ENCODE measurements at places on chromosomes 1 and 21.
A peak's percentile ranks its signal among the peaks of the same experiment; 100 is the strongest.

GRCh38 chr1:195591917-195592672, 1016.1 kb downstream of the KCNT2 start:
- no peak for DNase-seq

DNA sequence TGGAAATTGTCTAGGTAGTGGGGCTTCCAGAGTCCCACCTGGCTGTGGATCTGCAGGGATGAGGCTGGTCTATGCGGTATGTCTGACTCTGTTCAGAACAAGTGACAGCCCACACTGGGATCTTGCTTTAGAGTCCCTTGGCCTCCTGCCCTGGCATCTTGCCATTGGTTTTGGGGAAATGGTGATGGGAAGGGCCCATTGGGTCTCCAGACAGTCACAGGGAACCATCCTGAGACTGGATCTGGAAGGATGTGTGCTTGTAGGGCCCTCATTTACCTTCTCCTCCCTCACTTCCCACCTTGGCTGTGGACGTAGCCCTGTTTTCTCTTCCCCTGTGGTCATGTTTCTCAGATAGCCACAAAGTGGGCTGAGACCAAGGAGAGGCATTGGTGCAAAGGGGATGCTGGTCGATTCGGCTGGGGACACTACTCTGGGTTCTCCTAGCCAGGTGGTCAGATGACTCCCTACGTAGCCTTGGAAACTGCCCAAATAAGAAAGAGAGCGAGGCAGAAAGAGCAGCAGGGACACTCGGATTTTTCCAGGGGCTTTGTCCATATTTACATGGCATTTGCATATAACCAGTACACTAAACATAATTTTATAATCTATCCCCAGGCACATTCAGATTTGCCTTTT, 15.1 kb downstream of the SOX13 start:
- peak; percentile 91 for DNase-seq

DNA sequence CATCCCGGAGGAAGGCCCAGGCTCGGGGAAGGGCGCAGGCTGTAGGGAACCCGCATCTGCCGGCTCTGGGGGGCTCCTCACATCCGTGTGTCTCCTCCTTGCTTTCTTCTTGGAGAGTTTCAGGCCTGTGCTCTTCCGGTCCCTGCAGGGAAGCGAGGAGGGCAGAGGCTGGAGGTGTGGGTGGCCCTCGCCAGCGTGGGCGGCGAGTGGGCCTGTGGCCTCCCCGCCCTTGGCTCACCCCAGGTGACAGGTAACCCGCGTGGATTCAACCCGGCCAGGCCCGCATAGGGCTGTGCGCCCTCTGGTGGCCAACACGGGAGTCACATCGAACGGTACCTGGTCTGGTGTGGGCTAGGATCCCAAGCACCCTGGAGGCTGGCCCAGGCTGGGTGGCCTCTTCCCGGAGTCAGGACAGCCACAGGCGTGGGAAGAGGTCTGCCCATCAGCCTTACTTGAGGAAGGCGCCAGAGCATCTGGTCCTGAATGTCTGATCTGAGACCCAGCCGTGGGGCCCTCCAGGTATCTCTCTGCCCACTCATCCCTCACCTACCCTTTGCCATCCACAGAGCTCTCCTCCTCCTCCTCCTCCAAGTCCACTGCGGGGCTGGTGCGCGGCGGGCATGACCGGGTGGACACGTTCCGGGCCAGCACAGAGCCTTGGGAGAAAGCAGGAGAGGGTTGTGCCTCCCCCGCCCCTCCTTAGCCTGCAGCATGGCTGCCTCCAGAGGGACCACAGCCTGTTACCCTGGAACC, 9.6 kb upstream of the TNFRSF25 start:
- DNase-seq = peak; percentile 46

GRCh38 chr21:28513428-28513827, 479.2 kb downstream of the LTN1 start:
- no peak for DNase-seq

DNA sequence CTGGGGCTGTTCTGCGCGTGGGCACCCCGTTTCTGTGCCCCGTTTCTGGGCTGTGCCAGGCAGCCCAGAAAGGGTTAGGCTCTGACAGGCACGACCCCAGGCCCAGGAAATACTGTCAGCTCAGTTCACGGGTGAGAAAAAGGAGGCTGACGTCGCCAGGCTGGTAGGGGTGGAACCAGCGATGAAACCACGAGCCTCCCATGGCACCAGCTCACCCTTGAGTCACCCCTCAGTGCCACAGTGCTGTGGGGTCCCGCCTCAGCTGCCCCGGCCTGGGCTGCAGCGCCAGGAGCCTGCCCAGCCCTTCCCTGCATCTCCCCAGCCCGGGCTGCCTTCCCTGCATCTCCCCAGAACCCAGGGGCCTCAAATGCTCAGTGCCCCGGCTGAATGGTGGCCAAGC, 11.5 kb downstream of the MEGF6 start:
- no peak for DNase-seq
